A549 (cell line): ENCODE measurements at places on chromosomes 7 and 10. TPM values are rescaled to one million over a fixed set of nuclear protein-coding genes. Genes with fewer than 3 reads are reported as not detected.

ANKMY2 gene
- polyA plus RNA-seq: 13.3 to 15.3 TPM (median 14.3 TPM) in 3 replicates

ATP6V0A4 gene
- polyA plus RNA-seq: 0.24 to 0.25 TPM (median 0.25 TPM) in 3 replicates

TBATA gene
- not detected in 3 replicates for polyA plus RNA-seq

GRID1 gene
- 0.10 to 0.14 TPM (median 0.12 TPM) in 3 replicates for polyA plus RNA-seq

KLF14 gene
- polyA plus RNA-seq: 0.03 TPM in 2 of 3 replicates, not detected in the other

PRKCQ gene
- polyA plus RNA-seq: 3.6 to 3.7 TPM (median 3.6 TPM) in 3 replicates

FFAR4 gene
- polyA plus RNA-seq: 0.15 to 0.29 TPM (median 0.17 TPM) in 3 replicates

AKR1D1 gene
- polyA plus RNA-seq: 0.06 TPM in 1 of 3 replicates, not detected in the others

ZNF679 gene
- not detected in 3 replicates for polyA plus RNA-seq

KNDC1 gene
- polyA plus RNA-seq: 0.49 to 0.73 TPM (median 0.56 TPM) in 3 replicates

SCRN1 gene
- 46.2 to 49.7 TPM (median 49.1 TPM) in 3 replicates for polyA plus RNA-seq

NANOS1 gene
- 1.4 to 1.7 TPM (median 1.7 TPM) in 3 replicates for polyA plus RNA-seq

OR2A5 gene
- not detected in 3 replicates for polyA plus RNA-seq

GFRA1 gene
- polyA plus RNA-seq: 9.5 to 15.2 TPM (median 13.2 TPM) in 3 replicates

BTBD16 gene
- 0.32 to 0.69 TPM (median 0.35 TPM) in 3 replicates for polyA plus RNA-seq

ENKUR gene
- 0.28 to 0.30 TPM (median 0.30 TPM) in 3 replicates for polyA plus RNA-seq

SEMA3D gene
- polyA plus RNA-seq: 0.04 to 0.08 TPM (median 0.05 TPM) in 3 replicates

CSTF2T gene
- 17.3 to 19.3 TPM (median 18.2 TPM) in 3 replicates for polyA plus RNA-seq

TRIM50 gene
- not detected in 3 replicates for polyA plus RNA-seq

ELFN1 gene
- 0.08 to 0.10 TPM (median 0.09 TPM) in 3 replicates for polyA plus RNA-seq

DENND2A gene
- 0.37 to 0.54 TPM (median 0.38 TPM) in 3 replicates for polyA plus RNA-seq

CALHM1 gene
- polyA plus RNA-seq: not detected in 3 replicates

HMX2 gene
- polyA plus RNA-seq: 0.07 to 0.09 TPM (median 0.08 TPM) in 3 replicates

HMX3 gene
- polyA plus RNA-seq: not detected in 3 replicates

AKR1C8 gene
- 0.10 to 0.16 TPM (median 0.13 TPM) in 3 replicates for polyA plus RNA-seq

FAM25G gene
- 1.1 TPM in 1 of 3 replicates, not detected in the others for polyA plus RNA-seq

SDK1 gene
- polyA plus RNA-seq: 0.28 to 0.65 TPM (median 0.29 TPM) in 3 replicates

NPFFR1 gene
- not detected in 3 replicates for polyA plus RNA-seq

SFMBT2 gene
- 8.8 to 10.2 TPM (median 9.6 TPM) in 3 replicates for polyA plus RNA-seq

HOXA2 gene
- 1.3 to 1.5 TPM (median 1.4 TPM) in 3 replicates for polyA plus RNA-seq

ADAM12 gene
- polyA plus RNA-seq: 4.5 to 4.8 TPM (median 4.8 TPM) in 3 replicates

EBLN1 gene
- polyA plus RNA-seq: not detected in 3 replicates

AMZ1 gene
- polyA plus RNA-seq: 0.03 to 0.05 TPM in 2 of 3 replicates, not detected in the other

MSMB gene
- not detected in 3 replicates for polyA plus RNA-seq

CPA4 gene
- 7.5 to 15.0 TPM (median 7.7 TPM) in 3 replicates for polyA plus RNA-seq

OGDH gene
- polyA plus RNA-seq: 35.8 to 38.8 TPM (median 37.7 TPM) in 3 replicates

DLX6 gene
- polyA plus RNA-seq: not detected in 3 replicates

WNT8B gene
- 0.04 to 0.05 TPM in 2 of 3 replicates, not detected in the other for polyA plus RNA-seq

SLC26A5 gene
- not detected in 3 replicates for polyA plus RNA-seq

CHN2 gene
- polyA plus RNA-seq: not detected in 3 replicates

ACBD7 gene
- polyA plus RNA-seq: 1.2 to 1.6 TPM (median 1.5 TPM) in 3 replicates

TMEM213 gene
- not detected in 3 replicates for polyA plus RNA-seq

PTCD1 gene
- 5.4 to 6.3 TPM (median 5.5 TPM) in 3 replicates for polyA plus RNA-seq

ACTR3C gene
- 0.43 to 0.58 TPM (median 0.54 TPM) in 3 replicates for polyA plus RNA-seq

MBL2 gene
- polyA plus RNA-seq: not detected in 3 replicates

SPDYE2B gene
- polyA plus RNA-seq: not detected in 3 replicates

KIF5B gene
- polyA plus RNA-seq: 78.9 to 84.6 TPM (median 81.9 TPM) in 3 replicates

SH2B2 gene
- 1.8 to 2.3 TPM (median 2.2 TPM) in 3 replicates for polyA plus RNA-seq
